Calu3 (cell line): ENCODE measurements at places on chromosomes 2 and 18. TPM values are rescaled to one million over a fixed set of nuclear protein-coding genes. Genes with fewer than 3 reads are reported as not detected.

DNA sequence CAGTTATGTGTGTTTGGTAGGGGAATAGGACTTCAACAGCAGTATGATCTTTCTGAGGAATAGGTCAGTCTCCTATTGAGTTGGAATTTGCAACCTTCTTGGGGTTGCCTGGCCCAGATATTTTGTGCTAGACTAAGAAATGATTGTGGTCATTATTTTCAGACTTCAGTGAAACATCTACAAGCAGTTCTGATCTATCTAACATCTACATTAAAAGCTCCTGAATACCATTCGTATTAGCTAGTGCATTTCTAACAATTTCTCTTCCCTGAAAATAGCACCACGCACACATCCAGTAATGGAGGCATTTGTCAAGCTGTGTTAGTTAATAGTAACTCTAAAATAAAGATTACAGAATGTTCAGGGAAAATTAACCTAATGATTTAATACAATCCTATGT lies 179.3 kb downstream of the FIGN start:
- no peaks in the 10 kb centered on the region for H3K4me1 ChIP-seq
- no peaks in the 10 kb centered on the region for H3K27me3 ChIP-seq

GRCh38 chr18:77876319-77876865 lies 626.7 kb downstream of the GALR1 start:
- no peak overlapping the region for H3K4me3 ChIP-seq
- no peak for DNase-seq
- H3K27me3 ChIP-seq: no peaks in the 10 kb centered on the region
- no peak overlapping the region for H3K27ac ChIP-seq
- H3K4me1 ChIP-seq: no peaks in the 10 kb centered on the region

DNA sequence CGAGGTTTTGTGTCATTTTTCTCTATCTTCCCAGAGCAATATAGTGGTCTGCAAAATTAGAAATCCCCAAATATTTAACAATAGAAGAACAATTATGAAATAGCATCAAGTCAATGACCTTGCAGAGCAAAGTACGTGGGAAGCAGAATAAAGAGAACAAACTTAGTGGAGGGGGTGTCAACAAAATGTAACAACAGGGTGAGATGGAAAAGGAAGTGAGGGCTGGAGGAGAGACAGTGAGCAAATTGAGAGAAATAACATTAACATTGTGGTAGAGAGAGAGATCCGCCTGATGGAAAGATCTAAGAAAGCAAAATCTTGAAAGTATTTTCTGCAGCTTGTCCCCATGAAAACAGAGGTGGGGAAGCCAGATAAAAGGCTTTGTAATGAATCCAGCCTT lies 23.4 kb downstream of the ARHGAP15 start:
- peaks cover 9% of the 10 kb centered on the region for H3K4me1 ChIP-seq
- no peak overlapping the region for H3K4me3 ChIP-seq
- no peak for DNase-seq
- no peak overlapping the region for H3K27ac ChIP-seq

DNA sequence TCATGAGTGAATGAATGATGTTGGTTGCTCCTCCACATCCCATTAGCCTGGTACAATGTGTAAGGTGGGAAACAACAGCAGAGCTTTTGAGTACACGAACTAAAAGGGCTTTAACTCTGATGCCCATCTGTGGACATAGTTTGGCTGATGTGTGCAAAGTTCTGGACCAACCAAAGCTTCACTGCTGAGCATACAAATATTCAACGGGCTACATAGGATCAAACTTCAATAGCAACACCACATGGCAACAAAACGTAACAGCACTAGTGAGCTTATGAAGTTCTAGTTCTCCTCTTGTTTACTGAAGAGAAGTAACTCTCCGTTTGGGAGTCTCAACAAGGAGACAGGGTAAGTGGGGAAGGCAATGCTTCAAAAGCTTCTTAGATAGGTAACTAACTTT lies 20.4 kb downstream of the STAM2 start:
- no peak for DNase-seq
- H3K27me3 ChIP-seq: no peaks in the 10 kb centered on the region
- no peak overlapping the region for H3K27ac ChIP-seq

- peaks cover 24% of the 10 kb centered on the region for H3K36me3 ChIP-seq
- H3K27ac ChIP-seq: no peak overlapping the region
- peaks cover 22% of the 10 kb centered on the region for H3K4me1 ChIP-seq
- H3K27me3 ChIP-seq: peaks cover 49% of the 10 kb centered on the region
Observed at GRCh38 chr2:109129356-109129920, 433 bp downstream of the SH3RF3 start.

DNA sequence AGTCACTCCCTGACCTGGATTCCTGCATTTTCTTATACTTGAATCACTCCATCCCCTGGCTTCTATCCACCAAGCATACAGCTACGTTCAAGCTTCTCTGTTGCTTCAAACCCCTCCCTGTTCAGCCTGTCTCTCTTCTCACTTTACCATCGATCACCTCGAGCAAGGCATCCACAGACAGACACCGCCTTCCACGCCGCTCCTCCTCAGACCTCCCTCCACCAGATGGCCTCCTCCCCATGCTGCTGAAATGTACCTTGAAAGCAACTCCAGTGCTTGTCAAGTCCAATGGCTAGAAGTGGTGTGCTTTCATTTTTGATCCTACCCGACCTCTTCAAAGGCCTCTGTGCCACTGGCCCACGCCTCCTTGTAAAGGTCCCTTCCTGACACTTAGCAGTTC lies 131.3 kb upstream of the ACAA2 start:
- no peak overlapping the region for H3K4me3 ChIP-seq
- no peaks in the 10 kb centered on the region for H3K27me3 ChIP-seq
- DNase-seq: peak; percentile 22
- peak overlapping the region; percentile 9 for H3K27ac ChIP-seq
- H3K36me3 ChIP-seq: peaks cover 5% of the 10 kb centered on the region
- H3K4me1 ChIP-seq: peaks cover 11% of the 10 kb centered on the region

DNA sequence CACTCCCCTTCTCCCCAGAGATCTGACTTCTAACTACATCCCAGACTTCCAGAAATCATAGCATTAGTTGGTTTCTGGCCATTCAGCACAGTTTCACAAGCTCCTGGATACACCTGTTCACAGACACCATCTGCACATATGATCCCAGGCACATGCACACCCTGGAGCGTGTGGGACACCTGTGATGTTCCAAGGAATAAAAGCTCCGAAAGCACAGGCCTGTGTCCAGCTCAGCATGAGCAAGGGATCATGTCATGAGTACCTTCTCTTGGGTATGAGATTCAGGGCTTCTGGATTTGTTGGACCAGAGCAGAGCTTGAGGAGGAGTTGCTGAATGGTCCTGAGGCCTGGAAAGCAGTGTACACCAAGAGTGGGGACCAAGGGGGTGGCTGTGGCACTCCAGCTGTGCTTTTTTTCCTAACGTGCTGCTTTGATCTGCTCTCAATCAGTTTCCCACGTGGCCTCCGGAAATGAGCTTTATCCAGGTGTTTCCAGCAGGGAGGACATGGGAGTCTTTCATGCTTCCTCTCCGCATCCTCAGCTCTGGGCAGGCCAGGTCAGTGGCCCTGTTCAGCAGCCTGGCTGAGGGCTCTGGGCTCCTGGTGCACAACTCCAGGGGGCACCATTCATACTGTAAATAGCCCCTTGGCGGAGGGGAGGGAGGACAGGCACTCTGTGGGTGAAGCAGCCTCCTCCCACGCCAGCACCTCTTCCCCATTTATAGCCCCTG lies 1.8 kb downstream of the DYSF start:
- no peak overlapping the region for H3K27ac ChIP-seq
- H3K36me3 ChIP-seq: peaks cover 7% of the 10 kb centered on the region
- no peak overlapping the region for H3K4me3 ChIP-seq
- no peak for DNase-seq

GRCh38 chr2:184210329-184210728 lies 388.0 kb upstream of the ZNF804A start:
- no peaks in the 10 kb centered on the region for H3K36me3 ChIP-seq
- H3K4me3 ChIP-seq: no peak overlapping the region
- DNase-seq: no peak
- no peaks in the 10 kb centered on the region for H3K27me3 ChIP-seq

GRCh38 chr2:39232141-39232540 lies 11.6 kb downstream of the CDKL4 start:
- no peaks in the 10 kb centered on the region for H3K27me3 ChIP-seq
- no peak overlapping the region for H3K4me3 ChIP-seq

DNA sequence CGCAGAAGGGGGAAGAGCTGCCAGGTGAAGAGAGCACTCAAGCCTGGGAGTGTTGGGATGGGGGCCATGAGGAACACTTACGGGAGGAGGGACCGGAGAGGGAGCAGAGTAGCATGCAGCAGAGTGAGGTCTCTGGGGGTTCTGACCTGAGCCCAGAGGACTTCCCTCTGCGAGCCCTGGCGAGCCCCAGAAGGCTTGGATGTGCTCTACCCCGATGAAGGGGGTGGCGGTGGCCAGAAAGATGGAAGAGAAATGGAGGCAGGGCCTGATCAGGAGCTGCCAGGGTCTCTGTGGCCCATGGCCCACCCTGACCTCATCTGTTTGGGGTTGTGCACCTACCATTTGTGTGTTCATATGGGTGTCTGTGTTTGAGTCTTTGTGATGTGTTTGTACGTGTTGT lies 42.0 kb downstream of the CROCC2 start:
- H3K4me3 ChIP-seq: no peak overlapping the region
- no peaks in the 10 kb centered on the region for H3K36me3 ChIP-seq
- peaks cover 37% of the 10 kb centered on the region for H3K27me3 ChIP-seq
- H3K4me1 ChIP-seq: no peaks in the 10 kb centered on the region

DNA sequence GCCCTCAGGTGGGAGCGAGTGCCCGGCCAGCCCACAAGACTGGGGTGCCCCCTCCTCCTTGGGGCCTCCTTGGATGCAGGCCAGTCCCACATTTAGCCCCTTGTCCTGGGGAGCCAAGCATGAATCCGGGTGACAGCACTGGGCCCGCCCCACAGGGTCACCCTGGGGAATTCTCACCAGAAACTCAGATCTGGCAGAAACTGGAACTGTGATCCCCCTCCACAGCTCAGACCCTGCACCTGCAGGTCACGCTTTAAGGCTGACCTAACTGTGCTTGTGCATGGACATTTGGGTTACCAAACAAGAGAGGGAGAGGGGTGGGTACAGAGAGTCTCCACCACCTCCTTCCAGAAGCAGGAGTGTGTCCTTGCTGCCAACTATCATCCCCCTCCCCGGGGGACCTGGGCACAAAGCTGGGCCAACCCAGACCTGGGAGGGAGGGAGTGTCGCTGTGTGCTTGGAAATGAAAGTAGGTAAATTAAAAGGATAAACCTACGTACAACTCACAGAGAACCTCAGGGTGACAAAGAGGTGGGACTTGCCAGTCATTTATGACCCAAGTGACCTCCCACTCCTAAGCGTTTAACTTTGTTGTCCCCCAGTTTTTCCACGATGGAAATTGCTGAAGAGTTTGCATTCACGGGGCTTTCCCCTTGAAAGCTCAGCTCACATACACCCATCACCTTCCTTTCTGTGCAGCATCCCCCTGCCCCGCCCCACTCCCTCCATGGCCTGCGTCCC lies 9.1 kb downstream of the ITM2C start:
- peaks cover 12% of the 10 kb centered on the region for H3K36me3 ChIP-seq
- H3K4me3 ChIP-seq: no peak overlapping the region
- no peak for DNase-seq
- no peaks in the 10 kb centered on the region for H3K4me1 ChIP-seq
- no peaks in the 10 kb centered on the region for H3K27me3 ChIP-seq

- H3K36me3 ChIP-seq: no peaks in the 10 kb centered on the region
- H3K4me1 ChIP-seq: no peaks in the 10 kb centered on the region
- no peak for DNase-seq
- H3K4me3 ChIP-seq: no peak overlapping the region
- H3K27me3 ChIP-seq: peaks cover 13% of the 10 kb centered on the region
Observed at GRCh38 chr2:27551514-27551913, 31.3 kb upstream of the ZNF512 start.

DNA sequence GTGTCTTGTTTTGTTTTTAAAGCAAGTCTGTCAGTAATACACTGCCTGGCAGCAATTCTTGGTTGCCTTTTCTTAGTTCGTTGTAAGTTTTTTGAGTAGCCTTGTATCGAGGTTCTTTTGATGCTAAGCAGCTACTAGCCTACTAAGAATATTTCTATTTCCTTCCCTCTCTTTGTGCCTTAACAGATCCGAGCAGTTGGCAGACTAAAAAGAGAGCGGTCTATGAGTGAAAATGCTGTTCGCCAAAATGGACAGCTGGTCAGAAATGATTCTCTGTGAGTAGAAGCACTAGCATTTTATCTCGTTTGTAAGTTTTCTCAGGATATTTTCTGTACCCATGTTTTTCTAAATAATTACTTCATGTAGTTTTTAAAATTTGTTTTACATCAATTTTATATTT lies 15.1 kb downstream of the MFF start:
- H3K36me3 ChIP-seq: peaks cover 9% of the 10 kb centered on the region
- no peak overlapping the region for H3K27ac ChIP-seq
- H3K4me1 ChIP-seq: peaks cover 13% of the 10 kb centered on the region

GRCh38 chr2:70716951-70717350 lies 51.0 kb downstream of the ADD2 start:
- no peak for DNase-seq
- no peaks in the 10 kb centered on the region for H3K4me1 ChIP-seq
- H3K27ac ChIP-seq: no peak overlapping the region

DNA sequence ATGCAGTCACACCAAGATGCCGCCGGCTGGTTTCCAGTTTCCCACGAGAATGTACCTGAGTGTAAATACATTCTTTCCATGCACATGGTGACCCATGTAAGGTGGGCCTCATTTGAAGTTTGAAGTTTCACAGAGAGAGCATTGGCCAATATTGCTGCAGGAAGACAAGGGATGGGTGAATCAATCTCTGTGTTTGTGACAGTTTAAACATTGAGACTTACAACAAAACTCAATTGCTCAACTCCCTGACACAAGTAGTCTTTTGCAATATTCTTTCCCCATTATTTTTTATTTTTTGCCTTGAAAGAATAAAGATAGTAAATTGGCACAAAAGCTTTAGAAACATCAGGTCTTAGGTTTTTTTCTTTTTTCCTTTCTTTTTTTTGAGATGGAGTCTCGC lies 5.1 kb downstream of the SERPINB2 start:
- no peak for DNase-seq
- H3K36me3 ChIP-seq: peaks cover 39% of the 10 kb centered on the region
- peaks cover 14% of the 10 kb centered on the region for H3K4me1 ChIP-seq

DNA sequence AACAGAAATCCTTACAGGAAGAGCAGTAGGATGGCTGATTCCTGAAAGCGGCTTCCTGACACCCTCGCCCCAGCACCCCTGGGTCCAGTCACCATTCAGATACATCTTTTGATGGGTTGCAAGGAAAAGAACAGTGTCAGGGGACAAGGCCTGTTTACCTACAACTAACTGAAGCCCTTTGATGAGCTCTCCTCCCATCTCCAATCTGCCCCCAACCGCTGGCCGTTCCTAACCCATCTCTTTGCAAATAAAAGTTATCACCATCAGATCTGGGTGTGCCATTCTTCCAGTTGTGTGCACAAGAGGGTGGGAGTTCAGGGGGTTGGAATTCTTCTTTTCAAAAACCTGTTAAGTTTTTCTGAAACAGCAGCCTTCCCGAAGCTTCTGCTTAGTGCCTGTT lies 48.9 kb downstream of the ARL4C start:
- no peak overlapping the region for H3K4me3 ChIP-seq
- peaks cover 15% of the 10 kb centered on the region for H3K27me3 ChIP-seq
- no peak for DNase-seq
- H3K27ac ChIP-seq: no peak overlapping the region
- H3K36me3 ChIP-seq: no peaks in the 10 kb centered on the region

The GDF7 gene
- not detected in 2 replicates for total RNA-seq

The AAK1 gene
- total RNA-seq: 46.7 and 60.1 TPM in 2 replicates

The IL36RN gene
- total RNA-seq: 0.12 and 0.22 TPM in 2 replicates

The SEC11C gene
- 101 and 106 TPM in 2 replicates for total RNA-seq

The ZNF2 gene
- 3.5 and 4.8 TPM in 2 replicates for total RNA-seq
